ENCODE measurements at places on chromosomes 12 and 14. TPM values are rescaled to one million over a fixed set of nuclear protein-coding genes. Genes with fewer than 3 reads are reported as not detected.

DNA sequence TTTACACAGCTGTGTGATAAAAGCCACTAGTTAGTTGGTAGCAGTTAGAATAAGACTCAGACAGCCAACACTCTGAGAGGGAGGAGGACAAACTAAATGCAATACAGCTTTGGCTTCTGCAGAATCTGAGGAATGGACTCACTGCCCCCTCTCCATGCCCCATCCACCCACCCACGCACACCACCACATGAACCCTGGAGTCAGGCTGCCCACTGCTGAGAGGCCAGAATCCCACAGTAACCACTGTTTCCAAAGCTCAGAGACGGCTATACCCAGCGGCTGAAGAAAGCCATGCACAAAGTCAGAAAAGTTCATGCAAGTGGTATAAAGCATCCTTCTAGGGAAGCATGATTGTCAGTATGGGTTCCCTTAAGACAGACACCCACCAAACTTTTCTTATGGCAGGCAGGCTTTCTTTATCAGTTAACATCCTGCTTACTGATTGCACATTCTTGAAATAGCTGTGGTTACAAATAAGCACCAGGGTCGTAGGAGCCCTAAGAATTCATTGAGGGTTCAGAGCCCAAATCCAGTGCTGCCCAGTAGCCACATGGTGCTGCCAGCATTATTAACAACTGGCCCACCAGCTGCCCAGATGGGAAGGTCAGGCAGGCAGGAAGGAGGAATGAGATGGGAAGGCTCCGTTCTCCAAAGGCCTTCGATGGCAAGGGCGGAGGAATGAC is 61.5 kb downstream of the NT5DC3 start:
- no peak for DNase-seq

DNA sequence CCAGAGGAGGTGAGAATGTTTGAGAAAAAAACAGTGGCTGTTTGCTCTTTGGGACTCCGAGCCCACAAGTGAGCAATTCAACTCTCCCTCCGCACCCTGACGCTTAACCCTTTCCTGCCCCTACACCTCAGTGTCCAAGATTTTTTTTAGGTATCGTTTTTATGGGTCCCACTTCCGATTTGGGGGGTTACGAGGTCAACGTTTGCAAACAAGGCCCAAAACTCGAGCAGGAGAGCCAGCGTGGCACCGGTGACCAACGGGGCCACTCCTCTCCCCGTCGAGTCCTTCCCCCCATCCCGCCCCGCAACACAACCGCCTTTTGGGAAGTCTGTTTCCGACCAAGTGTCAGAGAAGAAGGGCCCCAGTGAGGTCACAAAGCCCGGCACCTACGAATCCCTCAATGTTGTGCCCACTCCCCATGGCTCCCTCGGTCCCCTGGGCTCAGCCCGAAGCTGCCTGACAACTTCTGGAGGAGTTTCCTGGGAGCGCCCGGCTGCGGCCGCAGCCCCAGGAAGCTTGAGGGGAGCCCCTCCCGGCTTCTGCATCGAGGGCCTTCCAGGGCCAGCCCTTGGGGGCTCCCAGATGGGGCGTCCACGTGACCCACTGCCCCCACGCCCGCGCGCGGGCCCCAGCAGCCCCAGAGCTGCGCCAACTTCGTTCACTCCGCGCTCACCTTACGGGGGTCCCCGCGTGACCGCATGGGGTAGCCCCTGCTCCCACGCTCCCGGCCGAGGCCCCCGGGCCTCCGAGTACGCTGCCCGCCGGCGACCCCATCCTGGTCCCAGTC is 1.2 kb downstream of the CDK2AP1 start:
- peak; percentile 58 for DNase-seq

- DNase-seq: no peak
Measured at GRCh38 chr12:48045061-48045846, 41.0 kb upstream of the COL2A1 start.

PPM1H gene
- total RNA-seq: 6.5 TPM

GRCh38 chr12:118332511-118332910 is 40.2 kb downstream of the TAOK3 start:
- no peak for DNase-seq

GRCh38 chr12:6273205-6273540 is 37.3 kb upstream of the PLEKHG6 start:
- DNase-seq: no peak

DNA sequence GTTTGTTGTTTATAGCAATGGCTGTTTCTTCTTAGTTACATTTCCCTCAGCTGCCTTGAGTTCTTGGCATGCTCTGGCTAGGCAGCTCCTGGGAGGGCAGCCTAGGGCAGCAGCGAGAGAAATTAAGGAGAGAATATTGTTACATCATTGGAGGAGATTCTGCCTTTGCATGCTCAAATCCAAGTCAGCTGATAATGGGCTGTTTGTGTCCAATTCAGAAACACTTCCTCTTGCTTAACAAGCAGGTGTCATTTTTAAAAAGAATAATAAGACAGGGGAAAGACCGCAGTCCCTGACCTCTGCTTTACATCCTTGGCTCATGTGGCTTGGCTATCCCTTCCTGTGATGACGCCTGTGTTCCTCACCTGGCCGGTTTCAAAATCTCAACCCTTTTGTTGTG is 76.9 kb downstream of the ESR2 start:
- no peak for DNase-seq

GRCh38 chr14:92538412-92538985 is 24.9 kb downstream of the RIN3 start:
- DNase-seq: no peak

DNA sequence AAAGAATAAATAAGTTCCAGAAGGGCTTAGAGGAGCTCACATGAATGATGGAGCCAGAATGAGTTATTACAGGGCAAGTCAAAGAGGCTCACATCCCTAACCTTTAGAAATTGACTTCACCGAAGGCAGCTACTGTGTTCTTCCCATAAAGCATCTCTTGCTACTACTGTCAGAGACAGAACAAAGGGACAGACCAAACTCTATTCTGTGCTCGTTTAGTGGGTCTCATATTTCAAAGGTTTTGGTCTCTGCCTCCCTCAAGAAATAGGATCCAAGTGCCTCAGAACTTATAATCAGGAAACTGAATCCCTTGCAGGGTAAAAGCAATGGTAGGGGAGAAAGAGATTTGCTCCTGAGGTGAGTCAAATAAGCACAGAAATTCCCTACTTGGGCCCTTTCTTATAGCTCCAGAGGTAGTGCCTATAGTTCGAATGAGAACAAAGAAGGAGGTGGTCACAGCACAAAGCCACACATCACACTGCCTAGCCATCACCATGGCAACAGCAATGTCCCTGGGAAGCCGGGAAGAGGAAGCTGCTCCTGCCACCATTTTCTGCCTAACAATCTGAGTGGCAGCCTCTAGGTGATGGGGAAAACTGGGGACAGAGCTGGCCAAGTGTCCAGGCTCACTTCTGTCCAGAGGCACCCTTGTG is 294.9 kb downstream of the FOXN3 start:
- DNase-seq: no peak

PTPRO gene
- total RNA-seq: 0.91 TPM

DNA sequence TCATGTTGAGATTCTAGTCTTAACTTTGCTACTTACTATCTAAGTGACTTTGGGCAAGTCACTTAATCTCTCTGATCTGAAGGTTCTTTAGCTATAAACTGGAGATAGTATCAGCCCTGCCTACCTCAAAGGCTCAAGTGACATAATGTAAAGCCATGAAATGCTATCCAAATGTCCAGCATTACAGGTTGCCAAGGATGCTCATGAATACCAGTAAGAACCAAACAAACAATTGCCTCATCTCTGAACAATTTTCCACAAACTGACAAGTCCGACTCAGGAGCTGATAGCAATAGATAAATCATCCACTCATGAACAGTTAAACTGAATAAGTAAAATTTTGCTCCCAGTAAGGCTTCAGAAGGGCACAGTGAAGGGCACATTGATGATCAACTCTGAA is 51.5 kb downstream of the LMNTD1 start:
- DNase-seq: no peak

- DNase-seq: no peak
Measured at GRCh38 chr12:89873745-89874144, 165.1 kb upstream of the ATP2B1 start.

DNA sequence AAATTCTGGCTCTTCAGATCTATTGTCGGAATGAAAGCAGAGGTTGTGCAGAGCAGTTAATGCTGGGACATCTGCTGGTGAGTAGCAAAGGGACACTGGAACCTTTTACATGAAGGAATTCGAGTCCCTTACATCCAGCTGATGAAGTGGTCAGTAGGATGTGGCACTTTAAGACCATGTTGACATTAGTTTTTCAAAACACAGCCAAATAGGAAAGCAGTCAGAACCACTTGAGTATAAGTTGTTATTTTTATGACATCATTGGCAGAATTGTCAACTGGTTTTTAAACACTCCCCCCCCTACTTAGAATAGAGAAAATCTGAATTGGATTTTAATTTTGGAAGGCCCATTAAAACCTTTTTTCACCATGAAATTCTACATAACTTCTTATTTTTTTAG is 46.8 kb upstream of the AMN start:
- DNase-seq: no peak

GRCh38 chr12:59055204-59055860 is 135.0 kb upstream of the LRIG3 start:
- DNase-seq: no peak

KLRB1 gene
- not detected for total RNA-seq

DNA sequence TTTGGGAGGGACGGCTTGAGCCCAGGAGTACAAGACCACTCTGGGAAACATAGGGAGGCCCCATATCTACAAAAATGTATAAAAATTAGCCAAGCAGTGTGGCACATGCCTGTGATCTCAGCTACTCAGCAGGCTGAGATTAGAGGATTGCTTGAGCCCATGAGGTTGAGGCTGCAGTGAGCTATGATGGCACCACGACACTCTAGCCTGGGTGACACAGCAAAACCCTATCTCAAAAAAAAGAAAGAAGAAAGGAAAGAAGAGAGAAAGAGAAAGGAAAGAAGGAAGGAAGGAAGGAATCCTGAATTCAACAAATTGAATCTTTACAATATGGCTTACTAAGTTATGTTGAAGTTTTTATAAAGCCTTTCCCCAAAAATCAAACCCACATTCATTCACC is 2.1 kb downstream of the KIF21A start:
- no peak for DNase-seq

PRKD1 gene
- 4.0 TPM for total RNA-seq

DNA sequence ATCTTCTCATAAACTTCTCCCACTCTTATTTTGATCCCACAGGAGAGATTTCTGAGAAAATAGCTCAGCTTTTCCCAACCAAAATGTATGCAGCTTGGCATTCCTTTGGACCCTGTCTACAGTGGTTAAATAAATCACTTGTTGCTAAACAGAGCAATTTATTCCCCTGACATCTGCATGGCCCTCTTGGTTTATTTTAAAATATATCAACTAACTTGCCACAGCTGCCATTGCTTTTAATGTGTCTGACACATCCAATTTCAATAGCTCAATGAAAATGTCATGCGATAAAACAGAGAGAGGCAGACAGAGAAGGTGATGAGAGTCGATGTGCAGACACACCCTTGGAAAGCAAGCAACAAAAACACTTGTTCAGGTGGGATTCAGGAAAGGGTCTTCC is 128.3 kb downstream of the SSPN start:
- DNase-seq: no peak

OTOGL gene
- total RNA-seq: 0.19 TPM

DNA sequence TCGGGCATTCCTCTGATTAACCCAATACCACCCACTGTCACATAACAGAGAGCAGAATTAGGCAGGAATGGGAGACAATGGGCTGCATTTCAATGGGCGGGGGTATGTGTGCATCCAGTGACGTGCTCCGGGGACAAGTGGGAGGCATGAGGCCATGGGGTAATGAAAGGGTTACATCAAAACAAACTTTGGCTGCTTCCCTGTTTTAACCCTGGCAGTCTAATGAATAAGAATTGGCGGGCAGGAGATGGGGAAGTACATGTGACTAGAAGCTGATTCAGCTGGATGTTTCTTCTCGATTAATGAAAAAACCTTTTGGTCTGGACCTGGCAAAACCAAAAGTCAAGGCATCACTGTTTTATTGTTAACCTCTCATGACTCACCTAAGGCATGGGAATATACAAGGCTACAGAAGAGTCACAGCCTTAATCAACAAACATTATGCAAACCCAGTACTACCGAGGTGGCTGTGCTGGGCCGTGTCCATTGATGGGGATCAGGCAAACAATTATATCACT is 44.2 kb downstream of the SOCS2 start:
- DNase-seq: no peak

GDF3 gene
- not detected for total RNA-seq

DNA sequence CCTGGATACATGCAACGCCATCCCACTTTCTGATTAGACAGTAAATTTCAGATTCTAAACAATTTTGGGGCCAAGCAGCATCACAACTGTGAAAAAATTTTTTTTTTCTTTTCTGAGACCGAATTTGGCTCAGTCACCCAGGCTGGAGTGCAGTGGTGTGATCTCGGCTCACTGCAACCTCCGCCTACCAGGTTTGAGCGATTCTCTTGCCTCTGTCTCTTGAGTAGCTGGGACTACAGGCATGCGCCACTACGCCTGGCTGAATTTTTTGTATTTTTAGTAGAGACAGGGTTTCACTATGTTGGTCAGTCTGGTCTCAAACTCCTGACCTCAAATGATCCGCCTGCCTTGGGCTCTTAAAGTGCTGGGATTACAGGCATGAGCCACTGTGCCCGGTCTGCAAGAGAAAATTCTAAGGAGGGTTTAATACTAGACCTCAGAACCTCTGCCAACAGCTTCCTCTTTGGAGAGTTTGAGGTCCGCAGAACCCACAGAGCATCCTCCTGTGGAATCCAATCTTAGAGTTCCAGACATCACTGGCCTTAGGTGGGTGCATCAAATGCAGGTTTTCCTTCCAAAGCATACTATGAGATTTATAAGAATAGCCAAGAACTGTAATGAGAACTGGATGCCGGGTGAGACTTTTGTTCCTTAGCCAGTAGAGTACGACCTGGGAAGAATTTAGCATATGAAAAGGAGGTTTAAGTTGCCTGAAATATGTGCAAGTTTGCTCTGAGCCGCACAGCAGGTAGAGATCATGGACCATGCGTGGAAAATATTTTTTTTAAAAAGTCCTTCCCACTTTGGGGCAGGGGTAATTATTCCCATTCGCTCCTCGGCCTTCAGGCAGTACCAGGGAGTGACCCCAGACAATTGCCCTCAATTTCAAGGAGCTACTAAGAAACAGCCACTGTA is 7.8 kb upstream of the PHC1 start:
- no peak for DNase-seq

GRCh38 chr12:93148412-93148811 is 219.3 kb upstream of the EEA1 start:
- no peak for DNase-seq

DNA sequence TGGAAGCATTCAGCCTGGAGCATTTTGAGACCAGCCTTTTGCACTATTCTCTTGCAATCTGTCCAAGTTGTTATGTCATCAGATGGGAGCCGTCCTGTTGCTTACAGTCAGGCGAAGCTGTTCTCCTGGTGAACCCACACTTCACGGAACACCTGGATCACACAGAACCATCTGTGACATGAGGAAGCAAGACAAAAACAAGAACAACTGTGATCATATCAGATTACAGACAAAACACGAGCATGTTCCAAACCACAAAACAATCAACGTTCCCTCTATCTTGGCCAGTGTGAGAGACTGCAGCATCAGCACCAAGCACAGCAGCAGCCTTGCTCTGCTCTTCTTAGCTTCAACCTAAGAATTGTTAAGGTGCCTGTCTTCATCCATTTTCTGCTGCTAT is 180.5 kb upstream of the SFSWAP start:
- DNase-seq: no peak

GRCh38 chr14:74265301-74265965 is 26.2 kb downstream of the VSX2 start:
- no peak for DNase-seq

EID3 gene
- 1.2 TPM for total RNA-seq
